ENCODE measurements at places on chromosomes 13 and 19.

DNA sequence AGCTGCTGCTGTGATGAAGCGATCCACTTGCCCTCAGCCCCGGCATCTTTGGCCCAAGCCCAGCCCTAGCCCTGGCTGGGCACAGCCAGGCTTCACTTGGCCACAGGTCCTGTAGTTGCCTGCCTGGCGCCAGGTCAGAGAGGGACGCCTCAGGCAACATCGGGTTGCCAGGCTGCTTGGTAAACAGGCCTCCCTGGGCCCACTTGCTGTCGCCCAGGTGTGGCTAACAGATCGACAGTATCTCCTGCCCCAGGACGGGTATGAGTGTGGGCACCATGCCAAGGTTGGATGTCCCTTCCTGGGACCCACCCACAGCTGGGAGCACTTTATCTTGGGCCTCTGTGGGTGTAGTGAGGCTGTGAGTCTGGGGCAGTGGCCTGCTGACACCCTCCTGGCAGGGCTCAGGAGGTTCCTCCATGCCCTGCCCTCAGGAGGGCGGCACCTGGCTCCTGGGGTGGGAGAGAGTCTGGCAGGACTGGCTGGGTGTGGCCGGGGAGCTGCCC lies 27.8 kb downstream of the CARM1 start:
- no peak for DNase-seq

- DNase-seq = no peak
These were observed 11.6 kb downstream of the SLC27A5 start for GRCh38 chr19:58500242-58500641.

DNA sequence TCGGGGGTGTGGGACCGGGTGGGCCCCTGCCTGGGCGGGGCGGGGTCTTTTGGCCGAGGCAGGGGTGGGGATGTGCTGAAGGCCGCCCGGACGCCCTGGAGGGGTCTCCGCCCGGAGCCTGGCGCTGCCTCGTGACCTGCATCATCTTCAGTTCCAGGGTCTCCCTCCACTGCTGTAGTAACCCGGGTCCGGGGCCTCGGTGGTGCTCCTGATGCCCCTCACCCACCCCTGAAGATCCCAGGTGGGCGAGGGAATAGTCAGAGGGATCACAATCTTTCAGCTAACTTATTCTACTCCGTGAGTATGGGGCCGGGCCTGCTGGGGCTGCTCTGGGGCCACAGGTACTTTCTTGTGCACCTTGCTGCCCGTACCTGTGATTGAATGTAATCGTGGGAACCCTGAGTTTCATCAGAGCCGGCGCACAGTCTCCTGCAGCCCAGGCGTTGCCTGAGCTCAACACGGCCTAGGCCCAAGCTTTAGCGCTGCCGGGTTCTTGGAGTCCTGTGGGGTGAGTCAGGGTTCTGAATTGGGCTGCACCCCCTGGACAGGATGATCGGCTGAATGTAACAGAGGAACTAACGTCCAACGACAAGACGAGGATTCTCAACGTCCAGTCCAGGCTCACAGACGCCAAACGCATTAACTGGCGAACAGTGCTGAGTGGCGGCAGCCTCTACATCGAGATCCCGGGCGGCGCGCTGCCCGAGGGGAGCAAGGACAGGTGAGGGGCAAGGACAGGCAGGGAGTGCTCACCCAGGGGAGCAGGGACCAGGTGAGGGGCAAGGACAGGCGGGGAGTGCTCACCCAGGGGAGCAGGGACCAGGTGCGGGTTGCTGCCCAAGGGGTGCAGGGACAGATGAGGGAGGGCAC lies 10.5 kb downstream of the PEAK3 start:
- DNase-seq = no peak

GRCh38 chr13:35859981-35860380 lies 271.2 kb downstream of the DCLK1 start:
- DNase-seq = no peak

- DNase-seq = peak; percentile 61
These were observed 112.2 kb upstream of the GPR12 start for GRCh38 chr13:26872525-26873385.

DNA sequence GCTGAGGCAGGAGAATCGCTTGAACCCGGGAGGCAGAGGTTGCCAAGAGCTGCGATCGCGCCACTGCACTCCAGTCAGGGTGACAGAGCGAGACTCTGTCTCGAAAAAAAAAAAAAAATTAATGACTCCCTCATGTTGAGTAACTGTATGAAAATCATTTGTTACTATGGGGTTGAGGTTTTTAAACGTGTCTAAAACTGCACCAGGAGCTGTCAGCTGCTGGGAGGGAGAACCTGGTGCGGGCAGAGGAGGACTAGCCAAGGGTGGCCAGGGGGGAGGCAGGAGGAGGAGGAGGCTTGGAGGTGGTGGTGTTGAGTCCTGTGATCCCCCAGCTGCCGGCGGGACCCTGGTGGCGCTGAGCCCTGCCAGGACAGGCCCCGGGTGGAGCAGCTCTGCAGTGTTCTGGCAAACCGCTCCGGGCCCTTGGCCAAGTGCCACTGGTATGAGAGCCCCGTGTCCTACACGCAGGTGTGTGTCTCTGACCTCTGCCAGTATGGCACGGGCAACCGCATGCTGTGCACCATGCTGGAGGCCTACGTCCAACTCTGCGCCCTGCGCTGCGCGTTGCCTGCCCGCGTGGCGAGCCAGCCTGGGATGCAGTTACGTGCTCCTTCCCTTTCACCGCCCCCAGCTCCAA lies 17.1 kb upstream of the FXYD3 start:
- DNase-seq = no peak

DNA sequence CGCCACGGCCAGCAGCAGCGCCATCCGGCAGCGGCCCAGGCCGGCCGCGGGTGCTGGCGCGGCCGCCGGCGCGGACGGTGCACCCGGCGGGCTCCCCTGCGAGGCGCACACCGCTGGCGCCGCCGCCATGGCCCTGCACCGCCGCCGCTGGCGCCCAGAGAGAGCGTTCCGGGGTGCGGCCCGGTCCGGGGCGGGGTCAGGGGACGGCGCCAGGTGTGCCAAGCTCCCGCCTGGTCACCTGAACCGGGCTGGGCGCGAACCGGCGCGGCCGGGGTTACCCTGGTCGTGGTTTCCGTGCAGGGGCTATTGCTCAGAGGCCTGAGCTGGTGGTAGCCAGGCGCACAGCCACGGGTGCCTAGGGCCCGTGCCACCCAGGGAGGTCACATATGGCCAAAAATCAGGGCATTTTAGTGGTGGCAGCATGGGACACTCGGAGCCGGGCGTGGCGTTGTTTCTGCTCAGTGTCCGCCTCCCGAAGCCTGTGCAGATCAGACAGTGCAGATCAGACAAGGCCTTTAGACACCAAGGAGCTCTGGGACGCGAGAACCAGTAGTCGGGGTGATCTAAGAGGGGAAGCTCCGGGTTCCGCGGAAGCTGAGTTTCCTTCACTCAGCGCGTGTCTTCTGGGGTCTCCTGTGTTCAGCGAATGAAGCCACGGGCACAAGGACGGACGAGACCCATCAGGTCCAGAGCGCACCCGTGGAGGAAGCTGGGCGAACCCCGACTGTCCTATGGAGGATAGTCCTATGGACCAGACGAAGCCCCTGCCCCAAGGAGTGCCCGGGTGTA lies at the start of gene TMEM238:
TSS of gene TMEM238 (minus strand) at position 162 of the 789 bp plus-strand sequence. CDS start at position 129, 33 bp downstream.
- peak; percentile 68 for DNase-seq

GRCh38 chr19:12838182-12838885 lies at the start of gene MAST1:
Gene MAST1, plus strand, starts transcription at chr19:12838515. Its CDS starts 58 bp downstream, at chr19:12838573.
- peak; percentile 59 for DNase-seq

DNA sequence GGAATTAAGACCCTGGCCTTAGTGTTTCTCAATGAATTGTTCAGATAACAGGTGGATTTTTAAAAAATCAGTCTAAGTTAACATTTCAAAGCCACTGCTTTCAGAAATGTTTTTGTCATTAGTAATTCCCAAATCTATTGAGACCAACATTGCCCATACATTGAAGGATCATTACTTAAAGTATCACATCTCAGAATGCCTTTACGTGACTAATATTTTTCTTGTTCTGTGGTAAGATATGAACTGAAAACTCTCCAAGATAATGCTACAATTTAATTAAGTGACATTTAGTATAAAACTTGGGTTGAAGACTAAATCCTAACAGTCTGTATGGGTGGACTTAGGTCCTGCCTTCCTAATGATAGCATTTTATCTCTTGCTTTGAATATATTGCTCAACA lies 59.4 kb upstream of the POSTN start:
- DNase-seq = no peak

DNA sequence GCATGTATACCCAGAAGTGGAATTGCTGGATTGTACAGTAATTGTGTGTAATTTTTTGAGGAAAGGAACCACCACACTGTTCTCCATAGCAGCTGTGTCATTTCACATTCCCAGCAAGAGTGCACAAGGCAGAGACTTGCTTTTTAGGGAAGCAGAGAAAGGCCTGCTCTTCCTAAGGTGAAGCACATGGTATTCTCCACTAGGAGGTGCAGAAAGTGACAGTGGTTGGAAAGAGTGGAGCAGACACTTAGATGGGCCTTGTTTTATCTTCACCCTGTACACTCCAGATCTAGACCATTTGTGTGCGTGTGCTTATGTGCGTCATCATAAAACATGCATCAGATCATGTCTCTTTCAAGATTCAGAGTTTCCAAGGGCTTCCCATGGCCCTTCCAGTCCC lies 35.0 kb downstream of the FAM124A start:
- no peak for DNase-seq

- DNase-seq = no peak
These were observed 277.5 kb upstream of the SGCG start for GRCh38 chr13:22903301-22903700.

- peak; percentile 40 for DNase-seq
These were observed at the start of gene FLT1 for GRCh38 chr13:28494778-28495537. Gene FLT1, minus strand, starts transcription at chr13:28495128. Its CDS starts 285 bp downstream, at chr13:28494843.

DNA sequence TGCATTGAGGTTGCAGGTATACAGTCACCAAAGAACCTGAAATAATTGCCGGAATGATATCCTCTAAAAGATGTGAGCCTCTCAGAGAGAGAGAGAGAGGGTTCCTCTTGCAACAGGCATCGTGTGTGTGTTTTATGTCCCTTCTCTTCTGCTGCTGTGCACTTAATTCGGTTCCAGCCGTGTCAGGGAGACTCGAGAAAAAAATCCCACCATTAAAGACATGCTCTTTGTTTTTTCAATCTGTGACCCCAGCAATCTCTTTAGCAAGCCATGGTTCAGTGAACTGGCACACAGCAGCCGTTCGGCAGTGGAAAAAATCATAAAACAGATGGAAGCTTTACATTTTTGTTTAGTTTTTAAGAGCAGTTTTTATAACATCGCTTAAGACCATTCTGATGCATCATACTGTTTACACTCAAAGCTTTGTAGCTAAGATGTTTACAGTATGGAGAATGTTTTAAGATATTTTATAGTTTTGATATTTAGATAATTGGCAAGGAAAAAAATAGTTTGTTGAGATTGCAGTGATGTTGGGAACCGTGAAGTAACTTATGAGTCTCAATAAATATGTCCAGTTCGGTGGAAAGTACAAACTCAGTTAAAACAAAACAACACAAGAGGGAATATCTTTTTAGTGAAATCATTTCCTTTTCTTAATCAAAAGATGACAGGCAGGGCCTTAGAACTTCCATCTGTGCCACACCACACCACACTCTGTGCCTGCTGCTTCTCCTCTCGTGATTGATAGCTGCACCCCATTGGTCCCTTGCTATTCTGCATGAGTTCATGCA lies 31.2 kb upstream of the ZNF536 start:
- no peak for DNase-seq

Measured in activated CD4-positive, CD25-positive, alpha-beta regulatory T cell treated with anti-CD3 and anti-CD28 coated beads, Interleukin-2, amount 50 U/mL, for 72 hours (primary cell).